ENCODE measurements at places on chromosomes 3 and 15.
A peak's percentile ranks its signal among the peaks of the same experiment; 100 is the strongest.

- no peak for DNase-seq
Measured at GRCh38 chr15:65210770-65211481, at the start of gene CILP. TSS of gene CILP (minus strand) at chr15:65211473. CDS start at chr15:65209755, 1,718 bp downstream.

DNA sequence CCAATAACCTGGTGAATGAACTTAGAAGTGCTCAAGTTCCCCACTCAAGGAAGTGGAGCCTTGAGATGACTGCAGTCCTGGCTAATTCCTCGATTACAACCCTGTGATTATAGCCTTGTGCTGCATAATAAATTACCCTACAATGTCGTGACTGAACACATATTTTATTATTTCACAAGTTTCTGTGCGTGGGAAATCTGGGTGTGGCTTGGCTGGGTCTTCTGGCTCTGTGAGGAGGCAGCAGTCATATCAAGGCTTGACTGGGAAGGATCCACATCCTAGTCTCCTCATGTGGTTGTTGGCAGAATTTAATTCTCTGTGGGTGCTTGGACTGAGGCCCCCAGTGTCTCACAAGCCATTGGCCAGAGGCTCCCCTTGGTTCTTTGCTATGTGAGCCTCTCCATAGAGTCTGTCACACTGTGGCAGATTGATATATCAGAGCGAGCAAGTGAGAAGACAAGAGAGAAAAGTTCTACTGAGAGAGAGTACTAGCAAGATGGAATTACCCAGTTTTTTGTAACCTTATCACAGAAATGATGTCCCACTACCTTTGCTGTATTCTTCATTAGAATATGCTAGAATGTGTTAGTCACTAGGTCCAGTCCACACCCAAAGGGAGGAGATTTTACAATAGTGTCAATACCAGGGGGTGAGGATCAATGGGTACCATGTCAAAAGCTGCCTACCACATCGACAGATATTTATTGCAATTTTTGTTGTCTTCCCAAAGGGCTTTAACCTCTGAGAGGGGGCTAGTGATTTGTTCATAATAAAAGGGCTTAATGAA, 102.8 kb upstream of the TBC1D5 start:
- DNase-seq = no peak

GRCh38 chr3:49133226-49133951, 539 bp upstream of the LAMB2 start:
- peak; percentile 44 for DNase-seq

DNA sequence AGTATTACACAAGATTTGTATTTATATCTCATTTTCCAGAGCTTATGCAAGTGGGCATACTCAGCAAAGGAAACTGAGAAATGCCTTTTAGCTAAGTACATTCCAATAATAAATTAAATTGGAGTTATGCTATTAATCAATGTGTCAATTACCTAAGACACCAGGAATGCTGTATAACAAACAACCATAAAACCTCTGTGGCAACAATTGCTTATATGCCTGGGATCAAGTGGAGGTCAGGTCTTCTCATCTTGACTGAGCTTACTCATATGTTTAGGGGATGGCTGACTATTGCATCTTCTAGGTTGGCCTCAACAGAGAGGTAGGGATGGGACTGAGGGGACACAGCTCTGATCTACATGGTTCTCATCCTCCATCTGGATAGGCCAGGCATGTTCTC, 30.7 kb downstream of the CD200R1L start:
- no peak for DNase-seq

- peak; percentile 74 for DNase-seq
Measured at GRCh38 chr15:78422571-78423340, 15.3 kb upstream of the IREB2 start.

DNA sequence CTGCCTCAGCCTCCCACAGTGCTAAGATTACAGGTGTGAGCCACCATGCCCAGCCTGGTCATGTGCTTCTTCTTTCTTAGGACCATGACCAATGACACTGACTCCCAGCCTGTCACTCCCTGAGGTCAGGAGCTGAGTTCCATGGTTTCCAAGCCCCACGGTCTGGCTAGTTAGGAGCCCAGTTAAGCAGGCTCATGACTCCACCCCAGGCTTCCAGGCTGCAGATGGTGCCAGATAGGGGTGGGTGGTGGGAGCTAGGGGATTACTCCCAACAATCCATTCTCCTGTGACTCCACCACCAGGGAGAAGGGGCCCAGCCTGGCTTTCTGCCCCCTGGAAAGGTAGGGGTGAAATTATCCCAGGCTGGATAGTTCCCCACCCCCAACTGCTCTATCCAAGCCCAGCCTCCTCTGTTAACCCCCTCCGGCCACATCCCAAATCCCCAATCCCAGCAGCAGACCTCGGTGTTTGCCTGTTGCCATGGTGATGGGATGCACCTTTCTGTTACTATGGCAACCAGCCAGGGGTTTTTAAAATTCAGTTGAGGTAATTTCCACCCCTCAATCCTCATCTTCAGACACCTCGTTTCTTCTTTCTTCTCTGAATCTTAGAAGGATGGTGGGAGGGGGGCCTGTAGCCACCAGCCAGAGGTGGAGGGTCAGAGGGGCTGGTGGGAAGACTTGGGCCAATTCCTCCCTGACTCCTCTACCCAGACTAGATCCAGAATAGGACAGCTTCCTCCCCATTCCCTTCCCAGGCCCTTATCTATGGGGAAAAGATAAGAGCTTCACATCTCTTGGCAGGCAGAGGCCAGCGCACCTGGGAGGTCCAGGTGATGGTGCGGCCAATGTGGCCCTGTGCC, 22.5 kb upstream of the SEMA3F start:
- no peak for DNase-seq
